ENCODE measurements at places on chromosomes 1 and 21. TPM values are rescaled to one million over a fixed set of nuclear protein-coding genes. Genes with fewer than 3 reads are reported as not detected.

CRYBG2 gene
- 11.8 TPM for total RNA-seq

C8B gene
- not detected for total RNA-seq

S100A6 gene
- 2,455 TPM for total RNA-seq

- DNase-seq: no peak
Observed at GRCh38 chr1:154783976-154784375, 86.1 kb downstream of the KCNN3 start.

DNA sequence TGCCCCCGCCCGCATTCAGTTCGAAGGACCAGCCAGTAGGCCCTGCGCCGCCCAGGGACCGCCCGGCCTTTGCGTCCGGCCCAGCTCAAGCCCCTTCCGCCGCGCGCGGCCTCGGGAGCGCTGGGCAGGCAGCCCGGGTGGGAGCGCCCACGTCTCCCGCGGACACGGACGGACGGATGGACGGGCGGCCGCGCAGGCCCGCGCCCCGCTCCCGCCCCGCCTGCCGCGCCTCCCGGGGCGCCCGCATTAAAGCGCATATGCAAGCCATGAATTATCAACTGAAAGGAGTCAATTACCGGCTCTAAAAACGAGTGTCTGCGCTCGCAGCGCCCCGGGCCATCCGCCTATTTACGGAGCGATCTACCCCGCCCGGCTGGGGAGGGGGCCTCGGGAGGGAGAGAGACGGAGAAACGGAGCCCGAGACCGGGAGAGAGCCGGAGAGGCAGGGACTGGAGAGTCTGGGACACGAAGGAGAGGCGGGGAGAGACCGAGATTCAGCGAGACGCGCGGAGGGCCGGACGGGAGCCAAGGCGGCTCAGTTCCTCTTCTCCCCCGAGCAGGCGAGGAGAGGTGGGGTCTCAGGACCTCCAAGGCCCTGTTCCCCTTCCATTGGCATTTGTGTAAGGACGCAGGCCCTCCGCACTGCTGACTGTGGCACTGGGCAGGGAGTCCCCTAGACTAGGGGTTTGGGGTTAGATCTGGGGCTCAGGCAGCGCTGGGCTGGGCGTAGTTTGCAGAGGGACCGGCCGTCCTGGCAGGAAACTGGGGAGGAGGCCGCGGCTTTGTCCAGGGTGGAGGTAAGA is 41.3 kb upstream of the DMBX1 start:
- DNase-seq: no peak

DNA sequence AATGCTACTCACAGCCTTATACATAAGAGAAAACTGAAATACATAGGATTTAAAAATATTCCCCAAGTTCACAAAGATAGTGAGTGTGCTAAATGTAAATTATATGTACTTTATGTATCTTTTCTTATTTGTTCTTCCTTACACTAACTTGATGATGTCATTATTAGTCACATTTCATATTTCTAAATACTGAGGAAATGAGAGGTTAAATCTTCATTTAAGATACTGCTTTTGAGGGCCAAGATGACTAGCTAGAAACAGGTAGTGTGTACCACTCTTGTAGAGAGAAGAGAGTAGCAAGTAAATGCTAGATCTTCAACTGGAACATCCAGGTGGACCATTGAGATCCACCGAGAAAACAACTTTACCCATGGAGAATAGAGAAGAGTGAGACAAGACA is 29.8 kb downstream of the PYHIN1 start:
- DNase-seq: peak; percentile 28

DNA sequence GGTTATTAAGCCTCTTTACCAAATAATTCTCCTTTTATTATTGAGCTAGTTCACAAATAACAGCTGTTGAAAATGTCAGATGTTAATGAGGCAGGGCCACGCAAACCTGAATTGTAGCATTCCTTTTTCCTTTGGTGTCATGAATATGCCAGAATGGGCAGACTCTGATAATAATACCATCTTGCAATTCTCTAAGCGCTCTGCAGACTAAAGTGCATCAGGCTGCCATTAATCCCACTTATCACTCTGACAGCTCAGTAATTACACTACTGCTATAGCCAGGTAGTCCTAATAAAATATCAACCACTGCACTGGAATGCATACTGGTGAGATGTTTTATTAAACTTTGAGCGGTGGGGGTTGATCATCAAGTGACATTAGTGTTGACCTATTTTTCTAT is 177.7 kb downstream of the DPYD start:
- peak; percentile 5 for DNase-seq

DNA sequence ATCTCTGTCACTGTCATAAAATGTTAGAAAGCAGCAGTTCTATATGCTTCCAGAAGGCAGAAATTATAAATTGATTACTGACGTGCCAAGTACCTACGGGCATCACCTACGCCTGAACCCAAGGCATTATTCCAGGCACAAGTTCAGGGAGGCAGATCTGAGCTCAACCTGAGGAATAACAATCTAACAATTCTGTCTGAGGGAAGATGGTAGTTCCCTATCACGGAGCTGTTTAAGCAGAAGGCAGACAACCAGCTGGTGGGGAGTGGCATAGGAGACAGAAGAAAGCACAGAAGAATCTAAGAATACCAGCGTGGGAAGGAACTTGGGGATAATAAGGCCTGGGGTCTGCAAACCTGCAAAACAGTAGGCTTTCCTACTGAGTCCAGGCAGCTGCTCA is 40.4 kb downstream of the SLC9A1 start:
- no peak for DNase-seq

- DNase-seq: no peak
Observed at GRCh38 chr1:182637769-182638168, 33.6 kb upstream of the RGS16 start.

GRCh38 chr1:61451572-61451968 is 273.4 kb downstream of the TM2D1 start:
- no peak for DNase-seq

DNA sequence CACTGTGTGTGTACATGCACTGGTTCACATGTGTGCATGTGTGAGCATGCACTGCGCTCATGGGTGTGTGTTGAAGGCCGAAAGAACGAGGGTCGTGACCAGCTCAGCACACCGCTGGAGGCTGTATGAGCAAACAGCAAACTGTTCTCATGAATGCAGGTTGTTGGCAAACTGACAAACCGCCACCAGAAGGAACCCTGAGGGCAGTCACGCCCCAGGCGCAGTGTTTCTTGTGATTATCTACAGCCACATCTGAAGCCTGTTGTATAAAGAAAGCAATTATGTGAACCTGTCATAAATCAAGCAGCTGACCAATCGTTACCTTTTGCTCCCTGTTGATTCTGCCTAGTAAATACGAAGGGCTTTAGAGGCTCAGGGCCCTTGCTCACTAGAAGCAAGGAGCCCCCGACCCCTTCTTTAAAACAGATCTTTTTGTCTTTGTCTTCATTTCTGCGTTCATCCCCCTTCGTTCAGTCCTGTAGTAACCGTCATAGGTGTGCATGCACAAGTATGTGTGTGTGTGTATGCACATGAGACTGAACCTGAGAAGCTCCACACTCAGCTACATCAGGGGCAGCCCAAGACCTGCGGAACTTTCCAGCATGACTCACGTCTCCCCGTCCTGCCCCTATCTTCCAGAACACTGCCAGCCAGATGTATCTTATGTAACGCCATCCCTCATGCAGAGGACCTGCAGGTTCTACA is 16.8 kb upstream of the RIPK4 start:
- peak; percentile 98 for DNase-seq
